Activated CD4-positive, alpha-beta T cell treated with anti-CD3 and anti-CD28 coated beads for 1 hour (primary cell): ENCODE measurements at places on chromosomes 4 and X.

DNA sequence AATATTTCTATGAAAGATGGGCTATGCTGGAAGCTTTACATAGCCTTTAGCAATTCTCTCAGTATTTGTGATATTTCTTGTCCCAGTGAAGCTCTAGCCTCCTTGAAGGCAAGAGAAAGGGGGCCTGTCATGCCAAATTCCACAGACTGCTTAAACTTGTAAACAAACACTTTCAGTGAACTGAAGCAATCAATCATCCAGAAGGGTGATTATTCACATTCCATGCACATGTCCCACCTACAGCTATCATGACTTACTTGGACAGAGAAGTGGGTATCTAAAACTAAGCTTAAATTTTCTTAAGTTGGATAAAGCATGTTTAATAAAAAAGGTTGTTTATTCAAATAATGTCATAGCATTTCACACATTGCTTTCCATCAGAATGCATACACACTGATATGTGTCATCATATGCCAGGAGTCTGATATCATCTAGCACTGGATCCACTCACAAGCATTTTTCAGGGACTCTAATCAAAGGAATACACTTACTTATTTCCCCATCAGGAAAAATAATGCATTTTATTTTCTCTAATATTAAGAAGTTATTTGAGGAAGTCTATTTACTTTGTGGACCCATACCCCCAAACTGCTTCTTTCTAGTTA, 1.2 kb upstream of the FSTL5 start:
- no peak for DNase-seq

DNA sequence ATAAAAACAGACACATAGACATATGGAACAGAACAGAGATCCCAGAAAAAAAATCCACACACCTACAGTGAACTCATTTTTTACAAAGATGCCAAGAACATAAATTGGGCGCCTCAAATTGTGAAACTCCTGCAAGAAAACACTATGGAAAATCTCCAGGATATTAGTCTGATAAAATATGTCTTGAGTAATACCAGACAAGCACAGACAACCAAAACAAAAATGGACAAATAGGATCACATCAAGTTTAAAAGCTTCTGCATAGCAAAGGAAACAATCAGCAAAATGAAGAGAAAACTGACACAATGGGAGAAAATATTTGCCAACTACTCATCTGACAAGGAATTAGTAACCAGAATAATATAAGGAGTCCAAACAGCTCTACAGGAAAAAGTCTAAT, 337.3 kb upstream of the DIPK2B start:
- DNase-seq = no peak

GRCh38 chr4:37685161-37685822, 884 bp downstream of the RELL1 start:
- no peak for DNase-seq

DNA sequence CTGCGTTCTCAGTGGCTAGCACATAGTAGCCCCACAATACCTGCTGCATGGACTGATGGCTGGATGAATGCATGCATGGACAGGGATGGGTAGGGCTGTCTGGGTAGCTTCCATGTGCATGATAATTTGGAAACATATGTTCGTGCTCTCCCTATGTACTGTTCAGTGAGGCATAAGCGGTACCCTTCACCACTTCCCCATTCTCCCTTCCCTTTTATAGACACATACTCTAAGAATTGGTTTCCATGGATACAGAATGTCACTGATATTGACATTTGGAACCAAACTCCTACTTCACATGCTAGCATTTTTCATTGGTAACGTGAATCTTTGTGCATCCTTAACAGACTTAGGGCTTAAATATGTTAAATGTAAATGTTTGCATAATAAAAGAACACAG, 20.4 kb downstream of the USP46 start:
- DNase-seq = no peak

- DNase-seq = no peak
These were observed 17.7 kb upstream of the STX18 start for GRCh38 chr4:4559596-4559995.

DNA sequence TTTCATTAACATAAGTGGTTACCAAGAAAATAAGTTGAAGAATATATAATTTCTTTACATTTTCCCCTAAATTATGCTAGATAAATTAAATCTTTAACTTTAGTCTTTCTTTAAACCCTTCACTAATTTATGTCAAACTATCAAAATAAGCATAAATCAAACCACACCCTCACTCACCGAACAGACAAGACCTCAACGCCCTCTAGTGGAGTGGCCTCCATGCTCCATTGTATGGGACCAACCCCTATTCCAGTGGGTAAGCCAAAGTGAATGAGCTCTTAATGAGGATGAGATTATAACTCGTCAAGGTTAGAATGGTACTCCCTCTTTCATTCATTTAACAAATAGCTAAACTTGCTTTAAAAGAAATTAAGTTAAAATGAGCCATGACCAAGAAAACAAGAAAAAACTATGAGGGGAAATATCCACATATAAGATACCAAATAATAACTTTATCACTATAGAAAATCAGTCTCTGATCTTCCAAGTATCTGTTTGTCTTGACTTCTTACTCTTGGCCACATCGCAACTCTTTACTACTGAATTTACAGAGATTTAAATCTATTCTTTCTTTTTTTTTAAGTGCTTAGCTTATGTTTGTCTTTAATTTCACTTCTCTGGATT, 15.6 kb upstream of the BBS12 start:
- peak; percentile 53 for DNase-seq

- no peak for DNase-seq
These were observed 340.1 kb upstream of the FSTL5 start for GRCh38 chr4:162503868-162504267.

- no peak for DNase-seq
These were observed 116.9 kb downstream of the EFNB1 start for GRCh38 chrX:68945603-68946228.

DNA sequence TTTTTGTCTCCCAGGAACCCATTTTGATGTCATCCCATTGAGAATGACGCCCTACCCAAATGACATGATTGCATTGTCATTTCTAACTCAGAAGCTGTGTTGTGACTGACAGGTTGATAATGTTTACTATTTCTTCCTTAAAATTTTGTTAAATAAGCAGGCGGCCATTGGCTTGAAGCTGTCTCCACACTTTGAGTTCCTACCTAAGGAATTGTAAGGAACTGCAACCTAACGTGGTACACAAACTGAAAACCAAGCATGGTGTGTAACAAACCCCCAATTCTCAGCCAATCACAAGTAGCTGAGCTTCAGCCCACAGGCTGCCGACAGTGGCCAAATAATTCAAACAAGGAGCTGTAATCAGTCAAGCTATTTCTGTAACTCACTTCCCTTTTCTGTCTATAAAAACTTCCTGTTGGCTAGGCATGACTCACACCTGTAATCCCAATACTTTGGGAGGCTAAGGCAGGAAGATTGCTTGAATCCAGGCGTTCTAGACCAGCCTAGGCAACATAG, 2.9 kb upstream of the MND1 start:
- DNase-seq = no peak

DNA sequence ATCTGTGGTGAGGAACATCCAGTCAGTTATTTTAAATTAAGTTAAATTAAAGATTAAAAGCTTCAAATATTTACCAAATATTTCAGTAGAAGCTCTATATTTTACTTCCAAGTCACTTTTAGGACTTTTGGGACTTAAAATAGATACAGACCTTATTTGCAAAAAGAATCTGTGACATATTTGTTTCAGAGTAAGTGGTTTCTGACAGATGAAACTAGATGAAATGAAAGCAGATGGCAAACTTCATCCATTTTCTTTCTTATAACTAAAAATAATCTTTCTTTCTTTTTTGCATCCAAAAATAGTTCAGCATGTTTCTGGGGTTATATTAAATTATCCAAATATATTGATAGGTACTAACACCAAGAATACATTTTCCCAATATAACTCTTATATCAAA, 6.6 kb upstream of the UTP3 start:
- DNase-seq = no peak

- DNase-seq = no peak
These were observed 69.8 kb downstream of the PTTG2 start for GRCh38 chr4:38030023-38030422.

DNA sequence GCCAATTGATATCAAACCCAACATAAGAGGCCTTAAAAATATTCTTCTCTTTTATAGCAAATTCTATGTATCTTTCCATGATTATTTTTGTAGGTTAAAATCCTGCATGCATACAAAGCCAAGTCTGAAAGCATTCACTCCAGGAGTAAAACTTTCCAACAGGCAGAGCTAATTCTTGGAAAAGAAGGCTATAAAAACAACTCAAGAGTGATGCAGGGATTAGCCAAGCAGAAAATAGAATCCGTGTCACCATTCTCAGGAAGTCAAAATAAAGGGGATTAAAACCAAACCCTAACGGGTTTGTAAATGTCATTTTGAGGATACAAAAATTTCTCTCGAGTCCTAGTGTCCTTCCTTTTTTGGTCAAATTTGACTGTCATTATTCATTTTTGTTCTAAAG, 412.4 kb downstream of the DMD start:
- no peak for DNase-seq
